ENCODE measurements at places on chromosomes 4 and X. TPM values are rescaled to one million over a fixed set of nuclear protein-coding genes. Genes with fewer than 3 reads are reported as not detected.

DNA sequence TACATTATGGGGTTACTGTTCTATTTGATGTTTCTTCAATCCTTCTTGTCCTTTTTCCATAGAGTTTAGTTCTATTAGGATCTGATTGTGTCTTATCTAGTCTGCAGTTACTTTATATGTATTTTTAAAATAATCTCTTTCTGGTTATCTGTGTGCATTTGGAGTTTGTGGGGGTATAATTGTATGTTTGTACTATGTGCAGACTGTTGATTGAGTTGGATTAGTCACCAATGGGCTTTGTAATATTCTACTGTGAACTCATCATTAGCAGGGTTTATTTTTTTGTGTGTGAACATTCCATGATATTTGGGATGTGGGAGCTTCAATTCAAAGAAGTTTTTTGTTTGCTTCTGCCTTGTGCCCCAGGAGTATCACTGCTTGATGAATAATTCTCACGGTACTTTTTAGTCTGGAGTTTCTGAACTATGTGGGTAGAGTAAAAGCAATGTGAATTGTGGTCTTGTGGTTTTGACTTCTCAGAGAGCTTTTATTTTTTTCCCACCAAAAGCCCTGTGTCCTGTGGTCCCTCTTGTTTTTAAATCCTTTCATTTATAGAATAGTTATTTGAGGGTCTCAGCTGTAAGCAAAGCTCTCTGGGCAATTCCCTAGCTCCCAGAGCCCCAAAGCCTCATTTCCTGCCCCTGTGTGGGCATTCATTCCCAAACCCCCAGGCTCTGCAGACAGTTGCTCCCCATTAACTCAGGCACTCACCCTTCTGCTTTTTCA, 127.8 kb downstream of the PHKA2 start:
- no peaks in the 10 kb centered on the region for H3K4me1 ChIP-seq
- no peak for DNase-seq
- no peak overlapping the region for H3K4me3 ChIP-seq
- H3K27me3 ChIP-seq = no peaks in the 10 kb centered on the region

- H3K27ac ChIP-seq = no peak overlapping the region
- no peak for DNase-seq
- H3K4me3 ChIP-seq = no peak overlapping the region
- H3K4me1 ChIP-seq = no peaks in the 10 kb centered on the region
Observed at GRCh38 chr4:56345458-56345857, 41.8 kb downstream of the AASDH start.

GRCh38 chrX:68942840-68943239, 114.0 kb downstream of the EFNB1 start:
- H3K4me3 ChIP-seq = no peak overlapping the region
- H3K27me3 ChIP-seq = no peaks in the 10 kb centered on the region
- DNase-seq = no peak

- no peak overlapping the region for H3K4me3 ChIP-seq
- no peaks in the 10 kb centered on the region for H3K27me3 ChIP-seq
- H3K4me1 ChIP-seq = no peaks in the 10 kb centered on the region
- DNase-seq = no peak
- H3K36me3 ChIP-seq = no peaks in the 10 kb centered on the region
- no peak overlapping the region for H3K27ac ChIP-seq
Observed at GRCh38 chrX:17183566-17183965, 191.4 kb upstream of the NHS start.

DNA sequence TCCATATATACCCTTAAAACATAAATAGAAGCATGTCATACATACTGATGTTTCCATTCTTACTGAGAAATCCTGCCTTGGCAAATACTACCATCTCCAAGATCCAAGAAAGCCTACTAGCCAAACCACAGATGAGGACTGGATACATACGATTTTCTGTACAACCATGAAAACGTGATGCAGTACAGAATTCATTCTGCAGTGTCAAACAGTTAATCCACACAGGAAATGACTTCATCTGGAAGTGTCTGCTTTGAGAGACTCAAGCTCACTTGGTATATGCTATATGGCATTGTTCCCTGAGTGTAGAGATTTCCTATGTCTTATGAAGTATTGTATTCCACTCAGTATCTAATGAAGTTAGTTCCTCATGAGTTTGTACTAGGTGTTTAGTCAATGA, 94.3 kb downstream of the CT47B1 start:
- H3K27me3 ChIP-seq = no peaks in the 10 kb centered on the region
- H3K4me3 ChIP-seq = no peak overlapping the region
- no peaks in the 10 kb centered on the region for H3K36me3 ChIP-seq
- H3K27ac ChIP-seq = no peak overlapping the region
- no peaks in the 10 kb centered on the region for H3K4me1 ChIP-seq
- no peak for DNase-seq

The MAGIX gene
- total RNA-seq = 1.9 TPM

DNA sequence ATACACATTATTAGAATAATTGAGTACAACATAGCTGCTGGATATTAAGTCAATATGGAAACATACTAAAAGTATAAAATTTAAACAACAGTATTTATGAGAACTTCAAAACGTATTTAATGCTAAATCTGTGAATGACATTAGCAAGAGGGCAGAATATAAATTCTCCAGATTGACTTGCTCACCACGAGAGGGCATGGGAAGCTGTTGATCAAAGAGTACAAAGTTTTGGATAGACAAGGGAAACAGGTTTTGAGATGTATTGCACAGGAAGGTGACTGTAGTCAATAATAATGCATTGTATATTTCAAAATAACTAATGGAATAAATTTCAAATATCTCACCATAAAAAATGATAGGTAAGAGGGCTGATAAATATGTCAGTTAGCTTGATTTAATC, 768.2 kb downstream of the CENPC start:
- no peak overlapping the region for H3K4me3 ChIP-seq
- no peaks in the 10 kb centered on the region for H3K27me3 ChIP-seq
- H3K4me1 ChIP-seq = no peaks in the 10 kb centered on the region
- H3K27ac ChIP-seq = no peak overlapping the region
- no peak for DNase-seq

DNA sequence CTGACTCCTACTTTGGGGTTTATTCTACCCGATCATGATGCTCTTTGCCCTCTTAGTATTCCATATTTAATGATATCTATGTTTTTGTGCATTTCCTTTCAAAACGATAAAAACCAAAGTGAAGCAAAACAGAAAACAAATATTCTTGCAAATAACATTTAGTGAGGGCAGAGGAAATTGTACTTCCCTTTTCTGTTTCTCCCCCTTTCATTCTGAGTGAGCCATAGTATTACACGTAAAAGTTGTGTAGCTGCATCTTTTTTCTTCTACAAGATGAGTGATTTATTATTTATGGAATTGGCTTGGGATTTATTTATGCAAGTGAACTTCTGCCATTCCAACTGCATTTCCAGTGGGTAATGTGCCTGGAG, 109.9 kb downstream of the AFF2 start:
- H3K27ac ChIP-seq = no peak overlapping the region
- H3K4me3 ChIP-seq = no peak overlapping the region
- DNase-seq = no peak
- no peaks in the 10 kb centered on the region for H3K27me3 ChIP-seq

The PCDH7 gene
- not detected for total RNA-seq

The PHOX2B gene
- not detected for total RNA-seq

DNA sequence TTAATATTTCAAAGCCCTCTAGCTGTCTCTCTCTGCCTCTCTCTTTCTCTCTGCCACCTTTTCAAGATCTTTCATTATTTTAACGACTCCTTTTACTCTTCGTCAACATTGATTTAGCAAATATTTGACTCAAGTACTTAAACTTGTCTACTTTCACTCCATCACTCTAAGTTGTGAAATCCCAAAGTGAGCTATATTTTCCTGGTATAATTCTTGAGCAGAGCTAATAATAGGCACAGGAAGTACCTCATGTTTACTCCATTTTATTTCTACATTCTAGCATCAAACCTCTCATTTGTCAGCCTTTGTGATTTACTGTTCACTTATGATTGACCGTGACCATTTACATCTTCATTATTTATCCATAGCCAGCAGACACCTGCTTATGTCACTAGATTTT, 482.5 kb downstream of the RPA4 start:
- DNase-seq = no peak
- H3K4me3 ChIP-seq = no peak overlapping the region
- no peaks in the 10 kb centered on the region for H3K4me1 ChIP-seq
- H3K27me3 ChIP-seq = no peaks in the 10 kb centered on the region

The CPLX1 gene
- total RNA-seq = 1.5 TPM

- H3K36me3 ChIP-seq = no peaks in the 10 kb centered on the region
- H3K27me3 ChIP-seq = no peaks in the 10 kb centered on the region
- peaks cover 3% of the 10 kb centered on the region for H3K4me1 ChIP-seq
- peak overlapping the region; percentile 72 for H3K4me3 ChIP-seq
- peak overlapping the region; percentile 48 for H3K27ac ChIP-seq
Observed at GRCh38 chrX:63350465-63350877, 661 bp downstream of the SPIN4 start.
